ENCODE measurements at places on chromosomes 1 and 21. TPM values are rescaled to one million over a fixed set of nuclear protein-coding genes. Genes with fewer than 3 reads are reported as not detected.

DNA sequence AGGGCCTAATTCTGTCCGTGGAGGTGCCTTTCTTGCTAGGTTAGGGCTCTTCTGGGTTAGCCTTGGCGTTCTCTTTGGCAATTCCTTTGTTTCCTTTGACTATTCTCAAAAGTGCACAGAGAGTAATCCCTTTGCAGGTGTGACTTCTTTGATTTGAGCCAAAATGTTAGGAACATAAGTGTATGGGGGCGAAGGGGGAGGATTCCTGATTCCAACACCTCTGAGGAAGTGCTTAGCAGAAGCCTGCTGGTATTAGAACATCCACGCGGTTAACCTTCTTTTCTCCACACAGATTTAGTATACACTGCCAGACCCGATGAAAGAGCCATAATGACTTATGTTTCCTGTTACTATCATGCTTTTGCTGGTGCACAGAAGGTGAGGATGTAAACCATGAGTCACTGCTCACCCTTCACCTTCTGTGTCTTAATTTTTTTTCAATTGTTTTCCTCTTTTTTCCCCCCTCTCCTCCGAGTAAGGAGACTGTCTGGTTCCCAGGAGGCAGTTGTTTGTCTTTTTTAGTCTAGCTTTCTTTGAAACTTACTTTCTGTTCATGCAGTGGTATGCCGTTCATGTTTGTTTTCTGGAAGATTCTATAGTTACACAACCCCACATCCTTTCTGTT, 48.0 kb downstream of the ACTN2 start:
- DNase-seq, result no peak

DNA sequence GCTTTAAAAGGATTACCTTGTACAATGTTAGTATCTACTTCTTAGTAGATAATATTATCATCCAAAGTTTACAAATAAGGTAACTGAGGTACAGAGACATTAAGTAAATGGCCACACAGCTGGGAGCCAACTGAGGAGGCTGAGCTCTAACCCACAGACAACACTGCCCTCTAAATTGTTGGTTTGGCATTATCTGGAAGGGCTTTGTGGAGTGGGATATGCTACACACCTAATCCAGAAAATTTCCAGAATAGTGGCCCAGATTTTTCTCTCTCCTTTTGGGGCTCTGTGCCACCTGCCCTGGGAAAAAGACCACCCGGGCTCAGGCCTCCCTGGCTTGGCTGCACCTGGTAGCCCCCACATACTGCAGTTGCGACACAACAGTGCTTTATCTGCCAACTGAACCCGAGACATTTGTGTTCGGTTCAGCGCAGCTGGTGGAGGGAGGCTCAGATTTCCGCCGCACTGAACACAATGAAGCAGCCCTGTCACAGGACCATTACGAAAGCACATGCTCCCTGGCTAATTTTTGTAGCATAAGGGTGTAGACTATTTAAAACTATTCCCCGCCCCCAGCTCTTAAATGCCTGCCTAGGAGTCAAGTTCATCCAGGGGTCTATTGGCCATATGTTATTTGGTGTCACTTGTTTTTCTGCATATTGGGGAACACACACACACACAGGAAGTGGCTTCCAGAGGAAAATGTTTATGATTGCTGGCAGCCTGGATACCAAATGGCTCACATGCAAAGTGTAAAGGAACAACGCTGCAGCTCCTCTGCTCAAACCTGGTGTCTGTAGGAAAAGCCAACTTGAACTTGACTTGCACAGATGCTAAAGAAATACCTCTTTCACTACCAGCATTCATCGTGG, 92.3 kb upstream of the ESRRG start:
- no peak for DNase-seq

DNA sequence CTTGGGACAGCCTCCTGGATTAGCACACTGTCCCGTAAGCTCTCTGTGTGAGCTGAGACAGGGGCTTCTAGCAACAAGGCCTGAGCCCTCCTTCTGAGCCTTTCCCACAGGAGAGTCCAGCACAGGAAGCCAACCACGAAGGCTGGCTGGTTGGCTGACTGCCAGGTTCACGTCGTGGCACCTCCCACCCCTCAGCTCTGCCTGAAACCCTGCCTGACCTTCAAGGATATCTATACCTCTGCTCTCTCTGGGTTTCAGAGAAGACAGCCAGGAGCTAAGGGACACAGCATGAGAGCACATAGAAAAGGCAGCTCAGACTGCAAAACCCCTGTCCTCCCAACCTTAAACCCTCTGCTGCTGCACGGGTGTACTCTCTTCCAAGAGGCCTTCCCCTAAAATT, 13.9 kb downstream of the DLGAP3 start:
- no peak for DNase-seq

- DNase-seq, result no peak
Measured at GRCh38 chr1:107479865-107480350, 339.1 kb downstream of the NTNG1 start.

- no peak for DNase-seq
Measured at GRCh38 chr1:50502147-50502546, 78.9 kb upstream of the DMRTA2 start.

GRCh38 chr1:226738995-226739695, at the start of gene ITPKB:
ITPKB (minus strand) TSS chr1:226739282; CDS start chr1:226737458, 1,824 bp downstream.
- peak; percentile 71 for DNase-seq

GRCh38 chr1:226402739-226403165, 5.1 kb downstream of the PARP1 start:
- DNase-seq, result peak; percentile 81

DNA sequence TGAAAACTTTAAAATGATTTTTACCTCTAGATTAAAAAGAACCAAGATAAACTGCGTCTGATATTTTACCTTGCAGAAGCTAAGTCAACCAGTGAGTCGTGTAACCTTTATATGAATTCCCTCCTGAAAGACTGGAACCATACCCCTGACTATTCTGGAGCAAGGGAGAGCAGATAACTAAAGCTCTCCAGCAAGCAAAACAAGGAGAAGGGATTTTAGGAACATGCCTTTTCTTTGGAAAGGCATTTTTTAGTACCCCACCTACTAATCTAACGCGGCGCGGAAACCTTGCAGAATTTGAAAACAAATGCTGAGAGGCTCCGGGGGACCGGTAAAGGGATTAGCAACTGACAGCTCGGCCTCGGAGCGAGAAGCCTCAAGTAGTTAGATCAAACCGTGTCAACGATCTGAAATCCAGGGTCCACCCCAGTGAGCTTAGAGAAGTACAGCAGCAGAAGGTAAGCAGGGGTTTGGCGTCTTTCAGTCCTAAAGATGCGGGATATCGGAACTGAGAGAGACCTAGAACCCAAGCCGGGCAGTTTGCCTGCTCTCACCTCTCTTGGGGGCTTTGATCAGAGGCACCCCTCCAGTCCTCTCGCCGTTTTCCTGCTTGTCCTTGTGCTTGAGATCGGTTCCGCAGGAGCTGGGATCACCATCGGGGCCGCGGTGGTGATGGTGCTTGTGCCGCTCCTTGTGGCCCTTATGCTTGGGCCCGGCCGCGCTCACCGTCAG, 954 bp downstream of the RSBN1 start:
- peak; percentile 55 for DNase-seq

DNA sequence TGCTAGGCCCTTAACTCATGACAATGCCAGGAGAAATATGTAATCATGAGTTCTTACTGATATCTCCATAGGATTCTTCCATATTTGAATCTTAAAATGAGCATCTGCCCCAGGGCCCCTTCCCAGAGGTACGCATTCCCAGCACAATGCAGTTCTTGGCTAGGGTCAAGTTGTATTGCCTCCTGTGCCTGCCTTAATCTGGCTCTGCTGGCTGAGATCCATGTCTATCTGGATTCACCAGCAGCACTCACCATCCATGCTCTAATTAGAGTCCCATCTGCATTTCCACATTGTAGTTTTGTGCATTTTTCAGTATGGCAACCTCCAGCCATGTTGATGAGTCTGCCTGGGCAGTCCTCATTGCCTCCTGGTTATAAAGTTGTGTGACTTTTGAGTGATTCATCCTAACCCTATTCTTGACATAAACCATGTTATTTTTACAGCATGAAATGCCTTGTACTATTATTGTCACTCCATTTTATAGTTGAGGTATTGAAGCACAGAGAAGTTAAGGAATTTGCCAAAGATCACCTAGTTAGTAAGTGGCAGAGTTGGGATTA, 55.9 kb downstream of the CAMSAP2 start:
- DNase-seq, result no peak

- DNase-seq, result no peak
Measured at GRCh38 chr21:34639882-34640788, 25.2 kb upstream of the RCAN1 start.

GRCh38 chr1:117897551-117897950, 31.9 kb downstream of the GDAP2 start:
- no peak for DNase-seq

- no peak for DNase-seq
Measured at GRCh38 chr1:169130683-169131082, 24.2 kb downstream of the ATP1B1 start.

ANKRD35 gene
- 0.59 TPM for polyA plus RNA-seq

DCDC2B gene
- polyA plus RNA-seq, result 0.11 TPM

PCSK9 gene
- polyA plus RNA-seq, result 4.9 TPM

TRPM2 gene
- polyA plus RNA-seq, result 5.0 TPM

STUM gene
- 0.54 TPM for polyA plus RNA-seq

PAQR6 gene
- polyA plus RNA-seq, result 3.5 TPM
